ENCODE measurements at places on chromosomes 12 and 14.

- DNase-seq: peak; percentile 86
Measured at GRCh38 chr12:47949441-47950341, 13.7 kb upstream of the TMEM106C start.

GRCh38 chr14:34935488-34935887, 47.3 kb upstream of the SRP54 start:
- DNase-seq: no peak

GRCh38 chr12:93137656-93138612, 208.8 kb upstream of the EEA1 start:
- no peak for DNase-seq

GRCh38 chr12:96221391-96221790, 27.2 kb downstream of the ELK3 start:
- no peak for DNase-seq

DNA sequence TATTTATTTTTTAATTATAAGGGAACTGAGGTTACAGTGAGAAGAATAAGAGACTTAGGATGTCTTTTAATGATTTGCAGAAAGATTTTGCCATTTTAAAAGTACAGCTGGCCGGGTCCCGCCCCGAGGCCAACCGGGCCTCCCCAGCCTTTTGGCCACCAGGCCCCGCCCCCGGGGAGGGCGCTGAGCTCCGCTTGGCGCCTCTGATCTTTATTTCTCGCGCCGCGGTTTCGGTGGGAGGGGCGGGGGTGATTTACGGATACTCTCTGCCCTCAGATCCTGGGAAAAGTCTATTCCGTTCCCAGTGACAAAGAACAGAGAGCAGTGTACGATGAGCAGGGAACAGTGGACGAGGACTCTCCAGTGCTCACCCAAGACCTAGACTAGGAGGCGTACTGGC, 17.7 kb downstream of the ZFYVE26 start:
- no peak for DNase-seq

- no peak for DNase-seq
Measured at GRCh38 chr12:29026419-29026818, 122.7 kb upstream of the FAR2 start.
